Uterine smooth muscle cell (primary cell): ENCODE measurements at places on chromosomes 11 and 22. TPM values are rescaled to one million over a fixed set of nuclear protein-coding genes. Genes with fewer than 3 reads are reported as not detected.

TECTA gene
- 0.22 and 0.87 TPM in 2 replicates for total RNA-seq

TMEM45B gene
- total RNA-seq, result not detected in 2 replicates

TMEM126A gene
- total RNA-seq, result 43.7 and 68.8 TPM in 2 replicates

CECR2 gene
- total RNA-seq, result 0.11 and 0.37 TPM in 2 replicates

SLC35C1 gene
- total RNA-seq, result 8.6 and 9.3 TPM in 2 replicates

LMO2 gene
- 0.22 TPM in 1 of 2 replicates, not detected in the other for total RNA-seq

HSCB gene
- total RNA-seq, result 18.1 and 18.8 TPM in 2 replicates
